ENCODE measurements at places on chromosomes 12 and 14.
A peak's percentile ranks its signal among the peaks of the same experiment; 100 is the strongest.

GRCh38 chr12:75814851-75815754 is 216.5 kb downstream of the PHLDA1 start:
- DNase-seq, result peak; percentile 89

DNA sequence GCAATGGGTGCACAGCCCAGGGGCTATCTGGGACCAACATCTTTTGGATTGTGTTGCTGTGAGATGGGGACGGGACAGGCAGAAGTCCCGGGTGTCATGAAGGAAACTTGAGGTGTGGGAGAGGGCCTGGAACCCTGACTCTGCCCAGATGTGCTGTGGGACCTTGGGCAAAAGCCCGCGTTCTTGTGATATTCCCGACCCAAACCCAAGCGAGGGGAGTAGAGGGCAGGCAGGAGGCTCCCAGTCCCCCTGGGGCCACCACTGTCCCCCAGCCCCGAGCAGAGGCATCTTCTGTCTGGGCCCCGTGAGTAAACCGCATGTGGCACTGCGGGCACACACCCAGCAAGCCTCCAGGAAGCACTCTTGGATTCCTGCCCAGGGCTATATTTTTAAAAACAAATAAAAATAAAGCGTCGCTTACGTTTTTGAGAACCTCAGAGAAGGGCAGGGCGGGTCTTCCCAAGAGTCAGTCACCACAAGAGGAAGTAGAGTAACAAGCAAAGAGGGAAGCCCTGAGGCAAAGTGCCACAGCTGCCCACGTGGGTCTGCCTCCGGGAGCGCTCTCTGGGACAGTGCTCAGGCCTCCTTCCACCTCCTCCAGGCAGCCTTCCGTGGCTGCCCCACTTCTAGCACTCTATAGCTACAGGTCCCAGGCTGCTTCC is 39.5 kb downstream of the BEGAIN start:
- DNase-seq, result peak; percentile 56

GRCh38 chr14:74582910-74583581 is 29.0 kb downstream of the LTBP2 start:
- DNase-seq, result peak; percentile 49

DNA sequence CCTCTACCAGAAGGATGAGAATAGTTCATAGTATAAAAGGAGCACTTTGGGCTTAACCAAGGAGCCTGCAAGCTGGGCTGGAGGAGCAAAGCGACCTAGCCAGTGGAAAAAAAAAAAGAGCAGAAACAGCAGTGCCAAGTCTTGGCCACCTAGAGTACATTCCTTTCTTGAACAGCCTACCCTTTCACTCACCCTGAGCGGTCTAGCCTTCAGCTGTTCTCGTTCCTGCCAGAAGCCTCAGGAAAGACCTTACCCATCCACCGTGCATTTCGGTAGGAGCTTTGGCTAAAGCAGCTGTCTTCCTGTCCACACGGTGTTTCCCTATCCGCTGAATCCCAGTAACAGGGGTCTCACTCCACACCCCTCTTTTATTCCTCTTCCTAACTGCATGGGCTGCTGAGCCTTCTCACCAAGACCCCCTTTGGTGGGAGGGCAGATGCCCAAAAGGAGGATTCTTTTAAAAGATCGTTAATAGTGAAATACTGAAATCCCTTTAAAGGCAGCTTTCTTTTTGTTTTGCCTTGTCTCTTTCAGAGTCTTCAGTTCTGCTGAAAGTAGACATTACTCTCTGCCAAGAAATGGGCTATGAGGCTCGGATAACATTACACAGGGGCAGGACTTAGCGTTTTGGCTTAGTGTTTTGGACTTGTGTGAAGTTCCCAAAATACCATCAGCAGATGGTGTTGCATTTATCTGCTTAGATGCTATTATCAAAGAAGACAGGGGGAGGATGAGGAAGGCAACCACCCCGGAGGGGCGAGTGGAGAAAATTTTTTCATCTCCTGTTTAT is 88.5 kb upstream of the METAP2 start:
- peak; percentile 50 for DNase-seq

GRCh38 chr14:75717729-75718128 is 56.7 kb downstream of the TTLL5 start:
- no peak for DNase-seq

DNA sequence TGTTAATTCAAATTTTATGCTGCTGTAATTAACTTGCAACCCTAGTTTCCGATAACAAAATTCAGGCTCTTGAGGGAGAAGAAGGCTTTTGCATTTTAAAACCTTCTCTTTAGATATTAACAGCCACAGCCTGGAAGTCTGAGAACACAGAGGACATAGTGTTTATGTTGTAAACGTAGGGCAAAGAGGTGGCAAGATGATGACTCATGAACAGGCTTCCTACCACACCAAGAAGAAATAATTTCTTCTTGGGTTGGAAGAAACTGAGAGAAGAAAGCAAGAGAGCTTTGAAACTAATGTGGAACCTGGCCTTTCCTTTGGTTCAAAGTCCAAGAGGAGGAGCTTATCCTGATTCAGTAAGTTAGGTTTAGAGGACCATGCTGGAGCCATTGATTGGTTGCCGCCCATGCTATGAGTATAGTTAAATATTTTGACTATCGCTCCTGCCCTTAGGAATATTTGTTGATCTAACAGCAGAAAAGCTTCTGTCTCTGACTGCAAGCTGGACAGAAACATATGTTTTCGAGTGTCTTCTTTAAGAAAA is 31.8 kb downstream of the CCDC198 start:
- DNase-seq, result no peak

- no peak for DNase-seq
These were observed 26.9 kb downstream of the TBX3 start for GRCh38 chr12:114656906-114657596.

GRCh38 chr12:18932211-18932610 is 194.3 kb downstream of the CAPZA3 start:
- DNase-seq, result no peak

DNA sequence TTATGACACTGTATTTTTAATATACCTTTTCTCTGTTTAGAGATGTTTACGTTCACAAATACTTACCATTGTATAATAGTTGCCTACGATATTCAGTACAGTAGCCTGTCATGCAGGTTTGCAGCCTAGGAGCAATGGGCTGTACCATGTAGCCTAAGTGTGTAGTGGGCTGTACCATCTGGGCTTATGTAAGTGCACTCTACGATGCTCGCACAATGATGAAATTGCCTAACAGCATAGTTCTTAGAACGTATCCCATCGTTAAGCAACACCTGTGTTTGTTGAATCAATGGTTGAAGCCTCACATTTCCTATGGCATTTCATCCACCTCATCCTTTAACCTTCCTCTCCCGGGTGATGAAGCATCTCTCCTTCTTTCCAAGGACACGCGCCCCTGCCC is 12.5 kb upstream of the EML1 start:
- no peak for DNase-seq

DNA sequence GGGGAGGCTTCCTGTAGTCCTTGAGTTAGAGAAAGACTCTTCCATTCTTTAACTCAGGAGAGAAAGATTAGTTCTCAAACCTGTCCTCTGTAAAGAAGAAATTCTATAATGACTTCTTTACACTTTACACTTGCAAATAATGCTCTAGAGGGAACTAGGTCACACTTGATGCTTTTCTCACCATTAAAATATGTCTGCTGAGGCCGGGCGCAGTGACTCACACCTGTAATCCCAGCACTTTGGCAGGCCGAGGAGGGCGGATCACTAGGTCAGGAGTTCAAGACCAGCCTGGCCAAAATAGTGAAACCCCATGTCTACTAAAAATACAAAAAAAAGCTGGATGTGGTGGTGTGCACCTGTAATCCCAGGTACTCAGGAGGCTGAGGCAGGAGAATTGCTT is 6.3 kb downstream of the NTN4 start:
- no peak for DNase-seq

GRCh38 chr14:100159094-100159864 is at the start of gene DEGS2:
Gene DEGS2, minus strand, starts transcription at chr14:100159645. Its CDS starts 58 bp downstream, at chr14:100159587.
- peak; percentile 51 for DNase-seq

DNA sequence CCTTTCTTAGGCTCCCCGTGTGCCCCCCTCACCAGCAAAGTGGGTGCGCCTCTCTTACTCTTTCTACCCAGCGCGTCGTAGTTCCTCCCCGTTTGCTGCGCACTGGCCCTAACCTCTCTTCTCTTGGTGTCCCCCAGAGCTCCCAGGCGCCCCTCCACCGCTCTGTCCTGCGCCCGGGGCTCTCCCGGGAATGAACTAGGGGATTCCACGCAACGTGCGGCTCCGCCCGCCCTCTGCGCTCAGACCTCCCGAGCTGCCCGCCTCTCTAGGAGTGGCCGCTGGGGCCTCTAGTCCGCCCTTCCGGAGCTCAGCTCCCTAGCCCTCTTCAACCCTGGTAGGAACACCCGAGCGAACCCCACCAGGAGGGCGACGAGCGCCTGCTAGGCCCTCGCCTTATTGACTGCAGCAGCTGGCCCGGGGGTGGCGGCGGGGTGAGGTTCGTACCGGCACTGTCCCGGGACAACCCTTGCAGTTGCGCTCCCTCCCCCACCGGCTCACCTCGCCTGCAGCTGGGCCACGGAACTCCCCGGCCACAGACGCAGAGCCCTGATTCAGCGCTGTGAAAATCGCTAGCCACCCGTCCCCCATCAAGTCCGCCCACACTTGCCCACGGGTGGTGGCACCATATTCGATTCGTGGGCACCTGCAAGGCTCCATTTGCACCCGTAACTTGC is 1.3 kb downstream of the TMEM233 start:
- peak; percentile 18 for DNase-seq

GRCh38 chr12:7989827-7990491 is 42.6 kb upstream of the FOXJ2 start:
- DNase-seq, result no peak

GRCh38 chr12:82880442-82880901 is 193.8 kb downstream of the TMTC2 start:
- DNase-seq, result no peak

GRCh38 chr14:94213021-94213420 is 38.9 kb downstream of the PPP4R4 start:
- DNase-seq, result peak; percentile 34

DNA sequence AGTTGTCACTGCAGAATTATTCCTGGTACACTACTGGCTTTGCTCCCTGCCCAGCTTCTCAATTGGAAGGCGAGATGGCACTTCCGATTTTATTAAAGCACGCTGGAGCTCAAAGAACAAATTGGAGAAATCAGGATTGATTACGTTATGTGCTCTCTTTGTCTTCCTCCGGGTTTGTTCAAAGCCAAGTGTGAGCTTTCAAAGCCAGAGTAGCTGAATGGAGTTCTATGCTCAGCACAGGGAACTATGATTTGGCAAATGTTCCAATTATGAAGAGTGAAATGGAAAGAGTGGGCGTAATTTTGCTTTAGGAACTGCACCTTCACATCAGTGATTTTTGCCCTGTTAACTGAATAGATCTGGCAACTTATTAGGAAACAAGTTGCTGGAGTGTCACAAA is 72.4 kb downstream of the FLRT2 start:
- no peak for DNase-seq

DNA sequence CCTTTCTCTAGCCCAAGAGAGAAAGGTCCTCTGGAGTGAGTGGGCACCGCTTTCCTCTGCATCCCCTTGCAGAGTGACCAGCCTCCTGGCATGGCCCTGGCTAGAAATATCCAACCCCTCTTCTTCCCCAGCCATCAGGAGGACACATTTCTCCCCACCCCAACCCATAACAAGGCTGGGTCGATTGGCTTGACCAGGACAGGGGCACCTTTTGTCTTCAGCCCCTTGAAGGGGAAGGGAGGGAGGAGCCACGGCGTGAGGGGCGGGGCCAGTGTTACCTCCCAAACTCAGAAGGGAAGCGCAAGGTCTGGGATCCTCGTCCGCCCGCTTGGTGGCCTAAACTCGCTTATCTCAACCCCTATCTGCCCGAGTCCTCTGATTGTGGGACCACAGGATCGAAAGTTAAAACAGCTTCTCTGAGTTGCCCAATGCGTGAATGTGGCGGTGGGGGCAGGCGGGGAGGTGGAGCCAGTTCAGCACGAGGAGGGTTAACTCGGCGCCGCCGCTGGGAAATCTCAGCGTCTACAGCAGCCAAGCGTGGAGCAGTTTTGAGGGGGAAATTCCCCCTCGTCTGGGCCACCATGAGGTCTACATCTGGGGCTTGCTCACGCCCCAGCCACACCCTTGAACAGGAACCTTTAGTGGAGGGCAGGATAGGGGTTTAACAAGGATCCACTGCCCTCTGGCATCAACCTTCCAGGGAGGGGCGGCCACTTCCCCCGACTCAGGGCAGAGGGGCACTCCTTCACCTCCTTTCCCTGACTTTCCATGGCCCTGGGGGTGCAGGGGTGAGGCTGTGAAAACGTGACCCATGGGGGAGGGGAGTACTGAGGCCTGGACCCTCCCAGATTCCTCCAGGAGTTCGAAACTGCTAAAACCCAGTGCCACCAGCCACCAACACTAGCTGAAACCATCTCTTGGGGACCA is 795 bp downstream of the STAT6 start:
- peak; percentile 56 for DNase-seq

- peak; percentile 64 for DNase-seq
These were observed 43.3 kb downstream of the GALNT9 start for GRCh38 chr12:132285991-132286681.

DNA sequence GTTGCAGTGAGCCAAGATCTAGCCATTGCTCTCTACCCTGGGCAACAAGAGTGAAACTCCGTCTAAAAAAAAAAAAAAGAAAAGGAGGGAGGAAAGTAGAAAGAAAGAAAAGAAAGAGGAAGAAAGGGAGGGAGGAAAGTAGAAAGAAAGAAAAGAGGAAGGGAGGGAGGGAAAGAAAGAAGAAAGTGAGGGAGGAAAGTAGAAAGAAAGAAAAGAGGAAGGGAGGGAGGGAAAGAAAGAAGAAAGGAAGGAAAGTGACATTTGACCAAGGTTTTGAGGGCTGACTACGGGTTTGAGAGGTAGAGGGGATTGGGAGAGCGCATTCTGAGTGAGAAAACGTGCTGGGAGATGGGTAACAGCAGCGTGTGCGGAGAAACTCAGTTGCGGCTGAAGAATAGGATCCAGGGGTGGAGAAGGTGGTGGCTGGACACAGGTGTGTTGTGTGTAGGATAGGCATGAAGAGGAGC is 521 bp upstream of the PAPLN start:
- DNase-seq, result no peak

GRCh38 chr12:52243856-52244614 is 11.0 kb downstream of the KRT7 start:
- peak; percentile 97 for DNase-seq

DNA sequence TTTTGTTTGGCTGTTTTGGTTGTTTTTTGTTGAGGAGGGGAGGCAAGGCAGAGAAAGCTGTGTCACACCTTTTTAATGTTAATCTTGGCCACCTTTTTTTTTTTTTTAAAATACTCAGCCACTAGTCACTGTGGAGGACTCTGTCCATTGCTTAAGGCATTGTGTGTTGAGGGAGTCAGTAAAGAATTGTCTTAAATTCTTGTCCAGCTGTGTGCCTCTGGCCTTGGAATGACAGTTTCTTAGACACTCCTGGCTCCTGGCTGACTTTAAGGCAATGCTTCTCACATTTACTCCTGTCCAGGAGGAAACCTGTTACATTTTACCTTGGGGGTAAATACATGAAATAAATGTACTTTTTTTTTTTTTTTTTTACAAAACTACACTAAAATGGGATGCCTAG is 18.1 kb upstream of the SMCO2 start:
- no peak for DNase-seq

DNA sequence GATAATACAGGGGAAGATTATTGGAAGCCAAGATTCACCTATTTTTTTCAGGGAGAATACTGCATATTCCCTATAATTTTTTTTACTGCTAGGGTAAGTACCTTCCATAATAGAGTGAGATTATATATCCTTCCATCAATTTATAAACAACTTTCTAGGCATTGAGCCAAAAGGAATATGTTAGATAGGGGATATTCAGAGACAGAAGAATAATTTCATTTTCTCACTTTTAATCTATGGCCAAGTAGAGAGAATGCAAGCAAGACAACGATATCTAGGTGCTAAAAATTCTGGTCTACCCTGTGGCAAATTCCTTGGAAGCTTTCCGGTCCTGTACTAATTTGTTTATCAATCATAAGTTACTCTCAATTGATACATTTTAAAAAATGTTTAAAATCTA is 69.7 kb upstream of the STAC3 start:
- DNase-seq, result no peak

- no peak for DNase-seq
These were observed 408 bp upstream of the CACNA2D4 start for GRCh38 chr12:1918884-1919236.
